ENCODE measurements at places on chromosomes 1 and 21. TPM values are rescaled to one million over a fixed set of nuclear protein-coding genes. Genes with fewer than 3 reads are reported as not detected.

DNA sequence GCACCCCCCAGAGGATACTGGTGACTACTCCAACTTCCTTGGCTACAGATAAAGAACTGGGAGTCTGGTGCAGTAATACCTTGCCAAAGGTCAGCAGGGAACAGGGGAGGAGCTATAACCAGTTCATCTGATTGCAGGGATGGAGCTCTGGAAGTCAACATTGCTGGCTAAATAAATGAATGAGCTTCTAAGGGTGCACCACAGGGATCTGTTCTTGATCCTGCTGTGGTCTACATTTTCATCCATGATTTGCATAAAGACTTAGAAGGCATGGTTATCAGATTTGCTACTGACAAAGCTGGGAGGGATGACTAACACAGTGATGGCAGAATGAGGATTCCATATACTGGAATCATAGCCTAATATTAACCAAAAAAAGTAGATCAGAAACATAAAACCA, 18.3 kb downstream of the PLEKHA6 start:
- DNase-seq: no peak
- H3K27ac ChIP-seq: no peak overlapping the region
- H3K36me3 ChIP-seq: no peaks in the 10 kb centered on the region
- H3K4me1 ChIP-seq: no peaks in the 10 kb centered on the region
- H3K27me3 ChIP-seq: peaks cover 6% of the 10 kb centered on the region
- no peak overlapping the region for H3K4me3 ChIP-seq

GRCh38 chr1:11413986-11414391, 65.0 kb upstream of the DISP3 start:
- no peak for DNase-seq
- no peaks in the 10 kb centered on the region for H3K36me3 ChIP-seq
- H3K27ac ChIP-seq: no peak overlapping the region
- H3K27me3 ChIP-seq: no peaks in the 10 kb centered on the region
- H3K4me3 ChIP-seq: no peak overlapping the region
- no peaks in the 10 kb centered on the region for H3K4me1 ChIP-seq

DNA sequence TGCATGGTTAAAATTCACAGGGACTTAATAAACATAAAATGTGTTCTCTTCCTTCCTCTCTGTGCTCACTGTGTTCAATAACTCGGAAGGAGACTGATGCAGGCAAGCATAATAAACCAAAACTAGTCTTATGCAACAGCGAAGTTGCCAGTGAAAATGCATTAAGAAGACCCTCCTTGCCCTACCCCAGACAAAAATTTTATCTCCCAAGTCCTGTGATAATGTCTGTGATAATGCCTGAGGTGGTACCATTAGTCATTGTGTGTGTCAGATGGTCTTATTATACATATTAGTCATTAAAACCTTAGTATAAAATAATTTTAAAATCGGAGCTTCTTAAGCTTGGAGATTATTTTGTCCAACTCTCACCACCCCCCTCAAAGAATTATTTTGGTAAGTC, 97.8 kb downstream of the NGF start:
- DNase-seq: no peak
- no peak overlapping the region for H3K4me3 ChIP-seq
- no peaks in the 10 kb centered on the region for H3K36me3 ChIP-seq

- H3K4me3 ChIP-seq: no peak overlapping the region
- peaks cover 22% of the 10 kb centered on the region for H3K4me1 ChIP-seq
- no peak for DNase-seq
- peaks cover 10% of the 10 kb centered on the region for H3K36me3 ChIP-seq
These were observed 37.4 kb downstream of the PRDM2 start for GRCh38 chr1:13737398-13737797.

DNA sequence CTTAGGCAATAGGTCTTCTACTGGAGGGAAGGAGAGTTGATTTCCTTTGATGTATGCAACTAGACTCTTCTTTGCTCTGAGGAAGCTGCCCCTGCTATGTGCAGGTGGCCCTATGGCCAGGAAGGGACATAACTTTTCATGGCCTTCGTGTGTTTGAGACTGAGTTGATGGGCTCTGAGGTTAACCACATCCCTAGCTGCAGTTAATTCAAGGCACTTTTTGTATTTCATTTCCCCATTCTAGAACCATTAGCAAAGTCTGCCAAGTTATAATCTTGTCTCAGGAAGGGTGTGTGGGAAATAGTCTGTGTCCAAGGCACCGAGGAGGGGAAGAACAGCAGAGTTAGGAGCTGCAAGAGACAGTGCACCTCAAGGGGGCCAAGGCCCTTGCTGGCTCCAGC, 2.5 kb downstream of the FCRL4 start:
- peaks cover 5% of the 10 kb centered on the region for H3K27me3 ChIP-seq
- H3K4me3 ChIP-seq: no peak overlapping the region
- DNase-seq: no peak
- no peaks in the 10 kb centered on the region for H3K36me3 ChIP-seq
- H3K27ac ChIP-seq: no peak overlapping the region

DNA sequence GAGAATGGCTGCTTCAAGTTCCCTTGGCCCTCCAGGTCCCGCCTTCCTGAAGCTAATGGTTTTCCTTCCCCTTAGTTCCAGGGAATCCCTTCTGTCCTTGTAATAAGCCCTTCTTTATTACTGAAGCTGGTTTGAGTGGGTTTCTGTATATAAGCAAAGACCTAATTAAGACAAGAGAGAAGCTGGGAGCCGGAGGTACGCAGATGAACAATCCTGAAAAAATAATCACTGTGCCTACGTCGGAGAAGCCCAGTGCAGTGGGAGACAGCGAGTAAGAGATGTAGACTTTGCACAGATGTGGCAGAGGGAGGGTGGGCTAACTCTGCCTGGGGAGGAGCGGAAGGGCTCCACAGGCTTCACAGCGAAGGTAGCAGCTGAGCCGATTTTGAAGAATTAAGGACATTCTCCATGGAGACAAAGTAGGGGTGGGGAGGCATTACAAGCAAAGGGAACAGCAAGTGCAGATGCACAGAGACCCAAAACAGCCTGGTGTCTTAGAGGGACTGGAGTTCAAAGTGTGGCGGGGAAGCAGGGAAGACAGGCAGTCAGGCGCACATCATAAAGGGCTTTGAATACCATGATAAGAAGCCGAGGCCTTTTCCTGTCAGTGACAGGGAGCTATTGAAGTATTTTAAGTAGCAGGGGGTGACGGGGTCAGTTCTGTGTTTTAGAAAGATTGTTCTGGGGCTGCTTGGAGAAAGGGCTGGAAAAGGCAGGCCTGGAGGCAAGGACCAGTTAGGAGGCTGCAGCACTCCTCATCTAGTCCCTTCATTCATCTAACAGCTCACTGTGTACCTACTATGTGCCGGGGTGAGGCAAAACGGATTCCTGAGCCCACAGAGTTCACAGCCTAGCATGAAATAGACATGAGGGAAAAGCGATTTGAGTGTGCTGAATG, 6.5 kb downstream of the RIMS3 start:
- no peaks in the 10 kb centered on the region for H3K27me3 ChIP-seq
- H3K36me3 ChIP-seq: no peaks in the 10 kb centered on the region
- H3K27ac ChIP-seq: no peak overlapping the region
- DNase-seq: no peak
- H3K4me3 ChIP-seq: no peak overlapping the region
- no peaks in the 10 kb centered on the region for H3K4me1 ChIP-seq

DNA sequence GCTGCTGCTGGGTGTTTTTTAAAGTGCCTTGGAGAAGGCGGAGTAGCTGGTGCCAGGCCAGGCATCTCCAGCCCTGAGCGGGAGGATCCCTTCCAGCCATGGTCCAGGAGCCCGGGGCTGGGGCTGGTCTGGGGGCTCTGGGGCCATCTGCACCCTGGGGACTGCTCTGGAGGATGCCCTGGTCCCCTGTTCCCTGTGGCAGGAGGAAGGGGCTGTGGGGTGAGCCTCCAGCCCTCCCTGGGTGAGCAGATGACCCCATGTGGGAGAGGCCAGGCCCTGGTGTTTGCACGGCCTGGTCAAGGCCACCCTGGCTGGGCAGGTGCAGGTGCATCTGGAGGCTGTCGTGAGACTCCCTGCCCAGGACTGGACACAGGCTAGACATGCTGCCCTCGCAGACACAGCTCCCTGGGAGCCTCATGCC, 56.7 kb downstream of the SLX9 start:
- H3K4me1 ChIP-seq: no peaks in the 10 kb centered on the region
- no peaks in the 10 kb centered on the region for H3K27me3 ChIP-seq
- no peak for DNase-seq
- no peak overlapping the region for H3K4me3 ChIP-seq
- no peaks in the 10 kb centered on the region for H3K36me3 ChIP-seq

DNA sequence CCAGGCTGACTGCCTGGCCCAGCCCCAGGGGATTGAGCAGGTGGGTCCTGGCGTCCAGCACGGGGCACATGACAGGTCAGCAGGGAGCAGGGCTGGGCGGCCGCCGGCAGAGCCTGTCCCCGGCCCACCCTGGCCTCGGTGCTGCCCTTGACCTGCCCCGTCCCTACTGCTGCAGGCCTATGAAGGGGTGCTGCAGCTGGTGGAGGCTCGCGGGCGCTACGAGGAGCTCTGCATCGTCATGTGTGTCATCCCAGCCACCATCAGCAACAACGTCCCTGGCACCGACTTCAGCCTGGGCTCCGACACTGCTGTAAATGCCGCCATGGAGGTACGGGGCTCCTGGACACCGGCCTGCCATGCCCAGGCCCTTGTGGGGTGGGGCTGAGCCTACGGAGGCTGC, 15.6 kb downstream of the CFAP410 start:
- DNase-seq: no peak
- H3K4me1 ChIP-seq: no peaks in the 10 kb centered on the region
- no peak overlapping the region for H3K27ac ChIP-seq
- H3K27me3 ChIP-seq: no peaks in the 10 kb centered on the region
- H3K4me3 ChIP-seq: no peak overlapping the region
- H3K36me3 ChIP-seq: peaks cover 28% of the 10 kb centered on the region

DNA sequence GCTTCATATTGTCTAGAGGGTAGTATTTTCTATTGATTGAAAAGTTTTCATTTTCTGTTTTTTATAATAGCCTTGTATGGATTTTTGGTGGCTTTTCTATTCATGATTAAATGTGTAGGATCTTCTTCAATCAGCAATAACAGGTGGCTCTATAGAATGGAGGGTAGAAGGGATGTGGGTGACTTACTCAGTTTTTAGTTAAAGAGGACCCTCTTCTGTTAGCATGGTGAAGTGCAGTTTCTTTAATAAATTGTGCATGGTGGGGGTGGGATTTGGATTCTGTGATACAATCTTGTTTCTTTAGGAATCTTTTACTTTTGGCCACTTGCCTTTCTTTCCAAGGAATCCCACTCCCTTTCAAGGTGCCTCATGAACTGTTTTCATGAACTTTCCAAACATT, 64.7 kb downstream of the SLC35A3 start:
- H3K27me3 ChIP-seq: no peaks in the 10 kb centered on the region
- H3K4me3 ChIP-seq: no peak overlapping the region
- H3K27ac ChIP-seq: no peak overlapping the region
- no peaks in the 10 kb centered on the region for H3K36me3 ChIP-seq
- DNase-seq: peak; percentile 40

DNA sequence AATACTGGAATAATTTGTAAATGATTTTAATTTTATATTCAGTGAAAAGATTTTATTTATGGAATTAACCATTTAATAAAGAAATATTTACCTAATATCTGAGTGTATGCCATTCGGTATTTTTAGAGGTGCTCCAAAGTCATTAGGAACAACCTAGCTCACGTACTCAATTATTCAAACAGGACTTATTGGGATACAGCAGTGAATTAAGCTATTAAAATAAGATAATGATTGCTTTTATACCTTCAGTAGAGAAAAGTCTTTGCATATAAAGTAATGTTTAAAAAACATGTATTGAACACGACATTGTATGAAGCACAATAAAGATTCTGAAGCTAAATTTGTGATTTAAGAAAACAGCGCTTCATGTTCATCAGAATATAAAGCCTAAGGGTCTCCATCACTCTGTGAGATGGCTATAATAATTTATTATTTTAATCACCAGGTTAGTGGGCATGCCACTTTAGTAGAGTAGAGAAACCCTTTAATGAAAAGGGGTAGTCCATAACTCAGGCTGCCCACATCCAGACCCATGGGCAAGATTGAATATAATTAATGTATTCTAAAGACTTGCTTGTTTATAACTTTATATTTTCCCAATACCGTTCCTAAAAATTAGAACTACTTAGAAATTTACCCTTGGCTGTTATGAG, 3.2 kb downstream of the CCN1 start:
- peaks cover 29% of the 10 kb centered on the region for H3K27me3 ChIP-seq
- H3K4me3 ChIP-seq: no peak overlapping the region
- DNase-seq: no peak
- no peaks in the 10 kb centered on the region for H3K36me3 ChIP-seq

- peaks cover 53% of the 10 kb centered on the region for H3K36me3 ChIP-seq
- peaks cover 79% of the 10 kb centered on the region for H3K4me1 ChIP-seq
- H3K27ac ChIP-seq: peak overlapping the region; percentile 18
- no peaks in the 10 kb centered on the region for H3K27me3 ChIP-seq
- DNase-seq: no peak
These were observed 22.3 kb downstream of the IL6R start for GRCh38 chr1:154427173-154428139.

DNA sequence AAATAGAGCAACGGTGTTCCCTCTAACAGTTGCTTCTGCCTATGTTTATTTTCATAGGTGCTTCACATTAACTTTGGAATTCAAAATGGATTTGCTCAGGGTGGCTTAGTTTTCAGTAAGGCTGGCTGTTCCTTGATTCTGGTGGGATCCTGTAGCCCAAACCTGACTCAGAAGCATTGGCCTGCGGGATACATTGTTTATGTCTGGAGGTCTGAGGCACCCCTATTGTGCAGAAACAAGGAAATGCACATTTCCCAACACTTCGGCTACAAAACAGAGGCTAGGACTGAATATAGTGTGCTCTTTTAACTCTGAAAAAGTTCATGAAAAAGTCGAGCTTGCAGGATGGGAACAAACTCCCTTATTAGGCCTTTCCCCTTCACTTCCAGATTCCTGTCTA, 133.8 kb upstream of the F3 start:
- no peaks in the 10 kb centered on the region for H3K4me1 ChIP-seq
- H3K4me3 ChIP-seq: no peak overlapping the region
- no peaks in the 10 kb centered on the region for H3K27me3 ChIP-seq
- H3K27ac ChIP-seq: no peak overlapping the region
- no peaks in the 10 kb centered on the region for H3K36me3 ChIP-seq

DNA sequence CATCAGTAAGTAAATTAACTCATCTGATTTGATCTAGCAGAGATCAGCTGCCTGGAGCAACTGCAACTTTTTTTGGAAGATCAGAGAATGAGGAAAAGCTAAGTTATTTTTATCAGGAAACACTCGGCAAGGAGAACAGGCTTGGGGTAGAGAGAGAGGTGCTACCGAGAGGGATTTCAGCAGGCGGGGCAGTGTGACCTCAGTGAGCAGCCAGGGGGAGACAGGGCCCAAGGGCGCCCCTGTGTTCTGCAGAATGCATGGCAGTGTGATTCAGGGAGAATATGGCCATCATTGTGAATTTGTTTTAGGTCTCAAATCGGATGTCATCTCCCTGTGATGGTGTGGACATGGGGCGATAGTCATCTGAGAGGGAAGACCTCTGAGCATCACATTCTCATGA, 484.1 kb upstream of the VAMP3 start:
- no peaks in the 10 kb centered on the region for H3K27me3 ChIP-seq
- H3K27ac ChIP-seq: no peak overlapping the region
- no peaks in the 10 kb centered on the region for H3K4me1 ChIP-seq
- H3K36me3 ChIP-seq: no peaks in the 10 kb centered on the region
- no peak for DNase-seq

GRCh38 chr1:171739656-171740055, 2.2 kb downstream of the VAMP4 start:
- peak overlapping the region; percentile 95 for H3K27ac ChIP-seq
- H3K4me1 ChIP-seq: peaks cover 53% of the 10 kb centered on the region
- H3K4me3 ChIP-seq: peak overlapping the region; percentile 92
- no peaks in the 10 kb centered on the region for H3K27me3 ChIP-seq
- peaks cover 29% of the 10 kb centered on the region for H3K36me3 ChIP-seq

- no peak overlapping the region for H3K4me3 ChIP-seq
- DNase-seq: no peak
- H3K27me3 ChIP-seq: no peaks in the 10 kb centered on the region
These were observed 90.1 kb downstream of the UCHL5 start for GRCh38 chr1:192969091-192969490.

GUCA2B gene
- total RNA-seq: not detected

PKNOX1 gene
- total RNA-seq: 21.5 TPM

RAP1GAP gene
- total RNA-seq: 0.84 TPM

DMBX1 gene
- total RNA-seq: not detected

C1orf94 gene
- not detected for total RNA-seq

All from CD4-positive, CD25-positive, alpha-beta regulatory T cell (primary cell).